ENCODE measurements at places on chromosomes 3 and 15.

DNA sequence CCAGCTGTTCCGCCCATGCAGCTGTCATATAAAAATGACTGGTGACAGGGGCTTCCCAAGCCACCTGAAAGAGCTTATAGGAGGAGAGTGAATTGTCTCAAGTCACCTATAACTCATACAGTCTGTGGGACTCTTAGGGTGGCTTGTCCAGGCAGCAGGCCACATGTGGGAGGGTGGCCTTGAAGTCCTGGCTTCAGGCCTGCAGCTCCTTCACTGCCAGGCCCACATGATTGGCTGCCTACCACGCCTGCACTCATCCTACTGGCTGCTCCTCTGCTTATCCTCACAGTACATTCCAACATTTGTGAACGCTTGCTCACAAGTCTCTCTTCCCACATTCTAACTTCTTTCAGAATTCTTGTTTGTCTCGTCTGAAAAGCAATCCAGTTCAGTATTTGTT is 41.1 kb upstream of the TIPARP start:
- no peak for DNase-seq

- DNase-seq, result no peak
These were observed 1025.6 kb downstream of the NSUN3 start for GRCh38 chr3:95088464-95088863.

- DNase-seq, result no peak
These were observed 258.4 kb upstream of the ZNF717 start for GRCh38 chr3:76043746-76044145.

DNA sequence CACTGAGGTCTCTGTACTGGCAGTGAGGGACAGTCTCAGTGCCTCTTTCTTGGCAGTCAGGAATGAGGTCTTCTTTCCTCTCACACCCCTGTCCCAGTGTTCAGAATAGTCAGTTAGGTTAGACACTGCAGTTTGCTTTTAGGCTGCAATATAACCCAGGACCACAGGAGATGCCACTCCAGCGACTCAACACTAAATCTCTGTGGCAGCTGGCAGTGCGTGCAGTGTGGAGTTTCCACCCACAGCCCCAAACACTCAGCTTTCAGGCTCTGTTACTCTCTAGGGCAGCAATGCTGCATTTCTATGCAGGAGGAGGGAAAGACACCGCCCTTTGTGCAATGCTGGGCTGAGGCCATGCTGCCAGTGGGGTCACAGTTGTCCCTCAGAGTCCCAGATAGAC is 150.2 kb upstream of the SUCLG2 start:
- DNase-seq, result no peak

GRCh38 chr3:174325834-174326700 is 533.1 kb upstream of the NAALADL2 start:
- no peak for DNase-seq

DNA sequence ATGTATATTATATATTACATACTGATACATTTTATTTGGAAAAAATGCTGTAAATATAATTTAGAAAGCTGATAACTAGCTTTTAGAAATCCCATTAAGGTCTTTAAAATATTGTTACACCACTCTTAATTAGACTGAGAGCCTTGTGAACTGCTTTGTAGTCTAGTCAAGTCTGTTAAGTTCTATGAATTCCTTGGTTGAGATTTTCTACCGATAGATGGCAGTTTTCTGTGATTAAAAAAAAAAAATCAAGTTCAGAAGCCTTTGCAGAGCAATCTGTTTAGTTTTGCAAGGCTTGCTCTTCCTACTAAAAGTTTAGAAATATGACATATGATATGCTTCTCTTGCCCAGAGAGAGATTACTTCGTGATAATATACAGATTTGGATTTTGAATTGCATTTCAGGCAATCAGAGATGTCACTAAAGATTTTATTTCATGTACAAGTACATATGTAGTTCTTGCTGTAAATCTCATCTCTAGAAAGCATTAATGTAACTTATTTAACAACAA is 60.4 kb upstream of the SLITRK3 start:
- DNase-seq, result no peak
